ENCODE measurements at places on chromosomes 11 and 22. TPM values are rescaled to one million over a fixed set of nuclear protein-coding genes. Genes with fewer than 3 reads are reported as not detected.

Gene CHRDL2
- not detected for total RNA-seq

Gene GGT5
- total RNA-seq, result 0.64 TPM

Gene POU2AF3
- 3.4 TPM for total RNA-seq

- no peak overlapping the region for H3K4me3 ChIP-seq
- peaks cover 8% of the 10 kb centered on the region for H3K4me1 ChIP-seq
- peaks cover 7% of the 10 kb centered on the region for H3K36me3 ChIP-seq
- no peak overlapping the region for H3K27ac ChIP-seq
These were observed 663 bp downstream of the MRGPRG start for GRCh38 chr11:3217818-3218482.

DNA sequence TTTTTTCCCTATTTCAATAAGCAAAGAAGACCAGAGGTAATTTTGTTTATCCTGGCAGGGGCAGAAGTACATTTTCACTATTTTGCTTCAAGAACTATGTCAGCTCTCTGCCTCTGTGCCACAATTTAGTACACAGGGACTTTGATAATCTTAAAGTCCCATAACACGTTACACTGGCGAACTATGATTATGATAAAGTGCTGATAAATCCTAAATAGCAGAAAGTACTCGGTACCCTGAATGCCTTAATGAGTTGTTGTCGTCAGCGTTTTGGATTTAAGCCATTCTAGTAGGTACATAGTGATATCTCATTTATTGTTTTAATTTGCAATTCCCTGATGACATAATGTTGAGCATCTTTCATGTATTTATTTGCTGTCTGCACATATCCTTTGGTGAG lies 16.6 kb upstream of the PHOX2A start:
- H3K36me3 ChIP-seq, result no peaks in the 10 kb centered on the region
- no peaks in the 10 kb centered on the region for H3K4me1 ChIP-seq
- peaks cover 8% of the 10 kb centered on the region for H3K27me3 ChIP-seq
- H3K4me3 ChIP-seq, result no peak overlapping the region
- DNase-seq, result no peak
- no peak overlapping the region for H3K27ac ChIP-seq

GRCh38 chr11:1326435-1327063 lies 17.1 kb upstream of the TOLLIP start:
- no peak overlapping the region for H3K4me3 ChIP-seq
- H3K27ac ChIP-seq, result no peak overlapping the region
- peaks cover 4% of the 10 kb centered on the region for H3K36me3 ChIP-seq
- DNase-seq, result no peak
- peaks cover 16% of the 10 kb centered on the region for H3K4me1 ChIP-seq
